ENCODE measurements at places on chromosomes 3 and 15. TPM values are rescaled to one million over a fixed set of nuclear protein-coding genes. Genes with fewer than 3 reads are reported as not detected.

The ANKUB1 gene
- total RNA-seq, result not detected

The RPN1 gene
- total RNA-seq, result 745 TPM

The UBE3A gene
- total RNA-seq, result 70.2 TPM

The IREB2 gene
- 23.5 TPM for total RNA-seq

The PLOD2 gene
- total RNA-seq, result 312 TPM

The STARD9 gene
- total RNA-seq, result 4.8 TPM

The EPHB1 gene
- total RNA-seq, result 0.78 TPM

The RBP2 gene
- total RNA-seq, result not detected

The LRRK1 gene
- 6.3 TPM for total RNA-seq

The SYNPR gene
- not detected for total RNA-seq

The BTLA gene
- total RNA-seq, result not detected

The SI gene
- not detected for total RNA-seq

The ARNT2 gene
- under 0.01 TPM for total RNA-seq

The DAPK2 gene
- 3.2 TPM for total RNA-seq

The SLC35G2 gene
- 15.6 TPM for total RNA-seq

The PDE8A gene
- total RNA-seq, result 24.4 TPM

The PAQR5 gene
- total RNA-seq, result 0.07 TPM
